Foreskin fibroblast (primary cell): ENCODE measurements at places on chromosomes 1 and 21.

DNA sequence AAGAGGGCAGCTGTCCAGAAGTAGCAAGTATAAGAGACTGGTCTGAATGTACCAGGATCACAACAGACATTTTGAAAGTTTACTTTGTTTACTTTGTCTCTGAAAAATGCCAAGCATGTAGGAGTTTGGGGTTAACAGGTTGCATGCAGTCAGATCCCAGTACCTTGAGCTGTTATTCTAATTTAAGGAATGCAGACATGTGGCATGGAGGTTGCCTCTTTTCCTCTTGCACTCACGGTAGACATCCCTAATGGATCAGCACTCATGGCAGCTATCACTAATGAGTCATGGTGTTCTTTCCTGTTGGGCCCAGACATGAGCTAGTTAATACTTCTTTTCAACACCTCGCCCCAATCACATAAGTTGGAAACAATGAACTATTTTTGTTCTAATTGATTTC lies 67.3 kb downstream of the GADD45A start:
- no peak for DNase-seq

DNA sequence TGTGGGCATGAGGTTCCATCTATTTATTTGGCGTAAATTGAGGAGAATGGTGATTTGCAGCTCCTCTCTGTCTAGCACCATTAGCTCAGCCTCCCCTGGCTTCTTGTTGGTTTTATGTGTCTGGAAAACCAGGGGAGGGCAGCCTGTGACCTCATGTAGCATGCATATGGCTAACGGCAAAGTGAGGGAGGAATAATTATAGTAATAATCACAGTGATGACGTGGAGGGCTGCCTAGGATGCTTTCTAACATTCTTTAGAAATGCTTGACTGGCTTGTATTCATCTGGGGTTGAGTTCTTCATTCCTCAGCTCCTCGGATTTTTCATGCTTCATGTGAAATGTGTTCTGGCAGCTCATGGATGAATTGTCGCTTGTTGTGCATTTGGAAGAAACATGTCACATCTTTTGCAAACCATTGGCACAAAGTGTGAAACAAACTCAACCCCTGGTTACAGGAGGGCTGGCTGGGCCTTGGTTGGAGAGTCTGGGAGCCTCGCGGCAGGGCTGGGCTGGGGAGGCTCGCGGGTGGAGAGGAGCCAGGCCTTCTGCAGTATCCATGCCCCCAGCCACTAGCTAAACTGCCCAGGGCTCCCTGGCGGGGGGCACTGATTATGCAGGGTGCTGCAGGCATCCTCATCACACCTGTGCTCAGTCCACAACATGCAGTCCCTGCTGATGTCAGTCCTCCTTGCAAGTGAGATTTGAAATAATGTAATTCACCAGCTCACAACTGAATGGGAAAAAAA lies 149.6 kb downstream of the DISC1 start:
- DNase-seq, result peak; percentile 69

DNA sequence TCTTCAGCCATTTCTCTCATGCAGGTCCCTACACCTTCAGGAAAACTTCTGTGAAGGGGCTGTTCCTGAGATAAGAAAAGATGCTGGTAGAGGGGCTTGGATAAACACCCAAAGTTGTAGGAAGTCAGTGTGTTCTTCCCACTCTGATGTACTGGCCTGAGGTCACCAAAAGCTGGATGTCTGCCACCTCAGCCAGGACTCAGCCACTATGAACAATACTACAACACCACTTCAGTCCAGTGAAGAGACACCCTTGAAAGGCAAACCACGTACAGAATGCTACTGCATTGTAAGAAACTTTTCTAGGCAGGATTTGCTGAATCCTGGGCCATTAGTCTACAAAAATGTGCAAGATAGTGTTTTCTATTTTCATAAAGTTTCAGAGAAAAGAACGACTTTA lies 2.4 kb downstream of the PTPN14 start:
- DNase-seq, result peak; percentile 64

DNA sequence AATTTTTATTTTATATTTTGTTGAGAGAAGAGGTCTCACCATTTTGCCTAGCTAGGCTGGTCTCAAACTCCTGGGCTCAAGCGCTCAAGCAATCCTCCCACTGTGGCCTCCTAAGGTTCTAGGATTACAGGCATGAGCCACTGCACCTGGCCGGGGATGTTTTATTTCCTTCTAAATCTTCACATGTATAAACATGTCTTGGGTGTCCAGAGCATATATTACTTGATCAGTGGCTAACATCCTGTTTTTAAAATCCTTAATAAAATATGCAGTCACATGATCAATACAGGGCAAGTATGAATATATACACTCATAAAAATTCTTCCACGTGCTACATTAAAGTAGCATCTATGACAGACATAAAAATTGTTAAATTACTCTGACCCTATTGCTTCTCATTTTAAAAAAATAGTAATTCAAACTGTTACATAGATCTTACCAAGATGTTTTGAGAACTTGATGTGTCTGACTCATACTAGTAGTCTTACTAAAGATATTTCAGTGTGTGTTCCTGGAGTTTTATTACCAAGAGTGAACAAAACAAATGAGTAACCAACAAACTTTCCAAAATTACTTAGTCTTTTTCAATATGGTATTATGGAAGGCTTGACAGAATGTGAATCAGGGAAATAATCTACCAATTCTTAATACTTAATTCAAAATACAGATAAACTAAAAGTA lies 222.5 kb downstream of the SLC45A1 start:
- peak; percentile 45 for DNase-seq

DNA sequence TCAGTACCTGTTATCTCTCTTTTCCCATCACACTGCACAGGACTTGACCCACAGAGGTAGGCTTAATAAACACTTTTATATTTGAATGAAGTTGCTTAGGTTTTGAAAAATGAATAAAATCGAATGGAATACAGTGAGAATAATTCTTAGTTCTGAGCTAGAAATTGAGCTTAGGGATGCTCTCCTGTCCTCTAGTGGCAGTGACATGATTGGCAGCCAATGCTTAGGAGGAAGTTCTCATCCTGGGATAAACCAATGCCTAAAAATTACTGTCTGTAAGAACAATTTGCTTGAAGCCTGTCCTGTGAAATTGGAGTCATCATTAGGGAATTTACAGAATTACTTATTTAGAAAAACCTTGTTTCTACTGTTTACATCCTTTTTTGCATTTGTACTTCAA lies 21.3 kb upstream of the CYP4X1 start:
- no peak for DNase-seq

GRCh38 chr1:201471772-201472171 lies 2.8 kb upstream of the PHLDA3 start:
- peak; percentile 94 for DNase-seq

GRCh38 chr1:40802742-40803113 lies 19.1 kb downstream of the KCNQ4 start:
- DNase-seq, result no peak

DNA sequence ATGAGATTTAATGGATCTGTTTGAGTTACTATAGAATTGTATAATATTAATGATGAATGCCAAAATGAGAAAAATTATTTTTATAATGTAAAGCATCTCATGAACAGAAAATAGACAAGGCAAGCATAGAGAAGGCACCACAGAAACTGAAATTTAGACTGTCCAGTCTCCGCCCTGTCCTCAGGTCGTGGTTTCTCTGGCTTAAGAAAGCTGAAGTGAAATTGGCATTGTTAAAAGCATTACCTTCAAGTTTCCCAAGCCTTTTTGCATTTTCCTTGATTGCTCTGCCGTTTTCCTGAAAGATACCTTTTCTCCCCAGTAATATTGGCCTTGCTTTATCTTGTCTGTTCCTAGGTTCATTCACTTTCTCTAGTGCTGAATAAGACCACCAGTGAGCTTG lies 58.0 kb downstream of the VPS13D start:
- no peak for DNase-seq

GRCh38 chr1:78651241-78651640 lies 1.6 kb downstream of the IFI44 start:
- DNase-seq, result peak; percentile 77

GRCh38 chr1:36843906-36844610 lies 190.3 kb downstream of the GRIK3 start:
- DNase-seq, result no peak
